Stimulated activated CD4-positive, alpha-beta T cell treated with anti-CD3 and anti-CD28 coated beads, Interleukin-15, amount 100 ng/mL, for 1 hour (primary cell): ENCODE measurements at places on chromosomes 4 and X.
A peak's percentile ranks its signal among the peaks of the same experiment; 100 is the strongest.

GRCh38 chr4:77031544-77031943 is 44.2 kb downstream of the CCNI start:
- DNase-seq = no peak

DNA sequence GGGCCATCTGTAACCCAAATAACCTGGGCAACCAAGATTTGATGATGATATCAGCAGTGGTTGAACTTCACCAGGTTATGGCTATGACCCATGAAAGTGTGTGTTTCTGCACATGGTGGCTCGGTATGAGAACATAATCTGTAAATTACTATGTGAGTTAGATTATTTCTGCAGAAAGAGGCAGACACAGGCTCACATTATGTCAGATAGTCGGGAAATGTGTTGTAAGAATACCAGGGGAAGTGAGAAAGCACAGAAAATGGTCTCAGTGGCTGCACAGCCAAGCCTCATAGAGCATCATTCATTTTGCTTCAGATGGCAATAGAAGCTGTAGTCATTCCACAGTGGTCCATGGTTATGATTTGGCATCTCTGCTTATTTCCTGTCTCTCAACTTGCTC is 63.0 kb upstream of the RBPJ start:
- DNase-seq = no peak

DNA sequence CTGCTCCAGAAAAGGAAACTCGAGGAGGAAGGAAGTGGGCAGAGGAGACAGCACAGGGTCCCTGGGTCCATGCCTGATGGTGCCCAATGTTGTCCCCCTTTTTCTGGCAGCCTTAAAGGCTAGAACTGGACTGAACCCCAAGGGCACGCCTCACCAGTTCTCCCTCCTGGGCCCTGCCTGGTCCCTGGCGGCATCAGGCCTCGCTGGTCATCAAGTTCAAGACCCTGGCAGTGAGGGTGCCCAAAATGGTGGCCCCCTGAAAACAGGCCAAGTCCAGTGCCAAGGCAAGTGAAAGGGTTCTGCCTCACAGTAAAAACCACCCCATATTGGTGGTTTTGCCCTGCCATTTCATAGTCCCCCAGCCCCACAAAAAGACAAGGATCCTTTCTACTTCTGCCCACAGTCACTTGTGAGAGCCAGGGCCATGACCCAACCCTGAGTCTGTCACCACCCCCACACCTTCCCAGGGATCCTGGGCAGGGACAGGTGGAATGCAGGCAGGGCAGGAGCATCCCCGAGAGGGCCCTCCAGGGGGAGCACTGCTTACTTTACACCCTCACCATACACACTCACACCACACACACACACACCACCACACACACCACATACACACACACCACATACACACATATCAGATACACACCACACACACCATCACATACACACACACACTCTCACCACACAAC is 107.6 kb downstream of the DCTD start:
- DNase-seq = no peak

GRCh38 chrX:19627533-19627932 is 112.2 kb upstream of the MAP3K15 start:
- no peak for DNase-seq

- no peak for DNase-seq
Measured at GRCh38 chrX:134622813-134623185, 35.5 kb downstream of the PLAC1 start.

DNA sequence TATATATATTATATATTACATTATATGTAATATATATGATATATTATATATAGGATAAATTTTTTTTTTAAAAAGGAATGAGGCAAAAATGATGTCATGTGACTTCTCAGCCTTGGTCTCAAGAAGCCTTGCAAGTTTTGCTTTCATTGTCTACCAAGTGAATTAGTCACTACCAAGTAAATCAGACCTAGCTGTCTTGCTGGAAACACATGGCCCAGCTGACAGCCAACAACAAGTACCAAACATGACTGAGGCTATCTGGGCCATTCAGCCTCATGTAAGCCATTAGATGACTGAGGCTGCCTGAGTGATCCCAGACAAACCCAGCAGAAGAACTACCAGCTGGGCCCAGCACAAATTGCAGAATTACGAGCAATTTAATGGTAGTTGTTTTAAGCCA is 44.9 kb downstream of the HAND2 start:
- no peak for DNase-seq

DNA sequence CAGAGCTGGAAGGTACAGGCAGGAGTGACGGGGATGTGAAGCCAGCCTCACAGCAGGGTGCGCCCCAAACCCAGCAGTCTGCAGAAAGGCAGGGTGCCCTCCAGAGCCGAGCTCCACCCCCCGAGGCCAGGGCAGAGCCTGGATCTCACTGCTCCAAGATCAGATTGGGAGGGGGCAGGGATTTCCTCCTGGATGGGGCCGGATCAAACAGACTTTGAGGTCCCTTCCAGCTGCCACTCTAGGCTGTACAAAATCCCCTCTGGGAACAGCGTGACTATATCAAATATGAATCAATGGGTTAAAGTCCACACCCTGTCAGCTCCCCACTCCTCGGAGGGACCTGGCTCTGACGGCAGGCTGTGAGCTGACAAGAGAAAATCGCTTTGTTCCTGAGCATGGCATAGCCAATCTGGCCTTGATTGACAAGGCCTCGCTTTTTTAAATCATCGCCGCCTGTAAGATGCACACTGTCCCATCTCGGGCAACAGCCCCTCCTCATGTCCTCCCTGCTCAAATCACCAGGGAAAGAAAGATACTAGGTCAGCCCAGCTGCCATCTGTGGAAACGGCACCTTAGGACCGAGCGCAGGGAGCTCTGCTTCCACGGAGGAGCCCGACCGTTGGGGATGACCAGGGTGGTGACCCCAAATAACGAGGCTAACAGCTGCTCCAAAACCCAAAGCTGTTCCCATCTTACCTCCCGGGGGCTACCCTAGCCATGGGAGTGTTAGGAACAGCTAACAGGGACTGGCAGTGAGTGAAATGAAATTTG is 39.9 kb downstream of the PSAPL1 start:
- no peak for DNase-seq

GRCh38 chrX:69148946-69149345 is 16.3 kb downstream of the PJA1 start:
- no peak for DNase-seq

- DNase-seq = no peak
Measured at GRCh38 chr4:97646997-97647396, 496.3 kb downstream of the STPG2 start.

- no peak for DNase-seq
Measured at GRCh38 chr4:23423540-23423939, 466.3 kb downstream of the PPARGC1A start.

DNA sequence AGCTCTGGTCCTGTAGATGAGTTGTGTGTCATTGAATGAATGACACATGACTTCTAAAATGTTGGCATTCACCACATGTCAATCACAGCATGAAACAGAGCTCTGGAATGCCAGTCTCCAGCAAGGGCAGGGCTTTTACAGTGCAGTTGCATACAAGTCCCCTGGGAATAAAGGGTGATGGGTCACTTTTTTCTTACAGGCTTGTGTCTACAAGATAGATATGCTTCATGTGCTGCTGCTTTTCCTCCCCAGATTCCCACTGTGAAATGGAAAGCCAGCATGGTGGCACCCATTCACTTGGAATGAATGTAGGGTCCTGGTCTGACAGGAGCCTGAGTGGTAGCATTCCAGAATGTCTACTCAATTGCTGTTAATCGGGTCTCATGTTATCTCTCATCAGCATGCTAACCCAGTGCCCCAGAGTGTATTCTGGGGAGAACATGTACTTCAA is 159.1 kb upstream of the KIT start:
- no peak for DNase-seq

- DNase-seq = no peak
Measured at GRCh38 chr4:177492022-177492421, 49.8 kb upstream of the AGA start.

GRCh38 chr4:127968586-127968985 is 3.4 kb downstream of the ABHD18 start:
- DNase-seq = no peak

- peak; percentile 9 for DNase-seq
Measured at GRCh38 chr4:1793496-1793840, 375 bp downstream of the FGFR3 start.

- no peak for DNase-seq
Measured at GRCh38 chr4:8090312-8090711, 68.3 kb downstream of the ABLIM2 start.
